ENCODE measurements at places on chromosomes 5 and 9.

GRCh38 chr9:11340654-11341053, 727.9 kb upstream of the PTPRD start:
- no peak for DNase-seq

DNA sequence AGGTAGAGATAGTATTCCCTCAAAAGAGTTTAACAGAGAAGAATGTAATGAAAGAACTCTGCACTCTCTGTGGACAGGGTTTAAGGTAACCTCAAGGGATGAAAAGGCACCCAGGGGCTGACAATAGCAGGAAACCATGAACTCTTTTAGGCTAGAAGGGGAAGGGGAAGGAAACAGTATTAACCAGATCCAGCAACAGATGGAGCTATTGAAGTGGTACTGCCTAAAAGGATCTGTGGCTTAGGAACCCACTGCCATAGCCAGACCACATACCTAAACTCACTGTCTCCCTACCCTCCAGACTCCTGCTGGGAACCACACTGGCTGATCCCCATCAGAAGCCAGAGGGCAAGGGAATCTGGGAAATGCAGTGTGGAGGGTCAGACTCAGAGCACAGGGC, 35.5 kb downstream of the PLGRKT start:
- no peak for DNase-seq

GRCh38 chr9:127485995-127486394, 34.7 kb downstream of the LRSAM1 start:
- no peak for DNase-seq

DNA sequence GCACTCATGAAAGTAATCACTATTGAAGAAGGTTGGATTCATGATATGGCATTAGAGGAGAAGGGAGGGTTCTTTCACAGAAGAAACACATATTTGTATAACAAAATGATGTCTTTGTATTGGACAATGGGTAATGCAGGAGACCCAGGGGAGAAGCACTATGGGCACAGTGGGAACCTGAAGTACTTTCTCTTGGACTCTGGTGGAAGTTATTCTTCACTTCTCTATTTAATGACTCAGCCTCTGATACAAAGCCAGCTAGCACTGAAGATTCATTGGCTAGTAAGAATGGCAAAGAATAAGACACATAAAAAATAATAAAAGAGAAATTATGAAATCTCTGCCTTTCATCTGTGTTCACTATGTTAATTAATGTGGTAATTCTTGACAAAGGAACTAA, 149.9 kb upstream of the PRR16 start:
- DNase-seq, result no peak

DNA sequence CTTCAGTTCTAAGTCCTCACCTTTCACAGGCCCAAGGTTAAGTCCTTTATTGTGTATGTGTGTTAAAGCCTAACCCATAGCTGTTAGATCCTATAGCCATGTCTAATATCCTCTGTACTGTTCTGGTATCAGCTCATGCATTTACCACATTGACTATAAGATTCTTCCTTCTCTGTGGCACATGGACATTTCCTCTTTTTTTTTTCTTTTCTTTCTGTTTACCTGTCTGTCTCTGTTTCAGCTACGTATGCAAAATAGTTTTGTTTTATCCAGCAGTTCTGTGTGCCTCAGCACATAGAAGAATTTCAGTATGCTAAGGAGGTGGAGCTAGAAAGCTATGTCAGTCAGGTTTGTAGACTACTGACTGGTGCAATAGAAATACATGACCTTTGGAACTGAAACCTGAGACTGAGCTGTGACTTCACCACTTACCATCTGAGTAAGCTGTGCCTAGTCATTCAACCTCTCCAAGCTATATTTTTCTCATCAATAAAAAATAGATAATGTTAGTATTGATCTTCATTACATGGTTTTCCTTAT, 155.6 kb upstream of the VLDLR start:
- no peak for DNase-seq

- DNase-seq, result no peak
Observed at GRCh38 chr5:132943362-132944022, 19.9 kb downstream of the AFF4 start.

- DNase-seq, result peak; percentile 22
Observed at GRCh38 chr9:98081477-98082219, 25.1 kb downstream of the NANS start.

DNA sequence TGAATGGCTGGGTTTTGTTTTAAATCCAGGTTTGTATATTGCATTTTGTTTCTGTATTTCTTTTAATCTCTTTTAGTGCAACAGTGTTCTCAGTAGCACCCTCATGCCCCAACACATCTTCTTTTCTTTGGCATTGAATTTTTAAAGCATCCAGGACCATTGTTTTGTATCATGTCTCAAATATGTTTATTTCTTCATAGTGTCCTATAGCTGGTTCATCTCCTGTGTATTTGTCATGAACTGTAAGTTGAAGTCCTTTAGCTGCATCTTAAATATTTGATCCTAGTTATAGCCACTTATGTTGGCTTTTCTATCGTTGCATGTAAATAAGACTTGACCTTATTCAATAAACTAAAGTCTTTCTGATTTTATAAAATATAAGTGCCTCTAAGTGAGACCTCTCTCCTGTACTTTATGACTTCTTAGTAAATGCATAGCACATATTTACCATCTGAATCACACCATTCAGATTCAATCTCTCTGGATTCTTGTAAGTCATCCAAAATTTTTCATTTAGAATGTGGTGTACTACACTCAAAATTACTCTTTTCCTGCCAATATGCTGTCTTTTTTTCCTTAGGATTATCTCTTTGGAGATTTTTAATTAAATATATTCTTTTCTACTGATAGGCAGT, 21.0 kb upstream of the ERCC6L2 start:
- DNase-seq, result no peak

GRCh38 chr5:55847837-55848236, 3.3 kb upstream of the IL31RA start:
- DNase-seq, result no peak

Data from NK-92 treated with Interleukin-12 subunit alpha and Interleukin-12 subunit beta, amount 100 ng/mL, for 24 hours (cell line).